ENCODE measurements at places on chromosomes 4 and X. TPM values are rescaled to one million over a fixed set of nuclear protein-coding genes. Genes with fewer than 3 reads are reported as not detected.

- DNase-seq, result no peak
Observed at GRCh38 chr4:87012265-87012953, 77.6 kb downstream of the AFF1 start.

- DNase-seq, result no peak
Observed at GRCh38 chrX:3129256-3129655, 88.0 kb downstream of the ARSF start.

DNA sequence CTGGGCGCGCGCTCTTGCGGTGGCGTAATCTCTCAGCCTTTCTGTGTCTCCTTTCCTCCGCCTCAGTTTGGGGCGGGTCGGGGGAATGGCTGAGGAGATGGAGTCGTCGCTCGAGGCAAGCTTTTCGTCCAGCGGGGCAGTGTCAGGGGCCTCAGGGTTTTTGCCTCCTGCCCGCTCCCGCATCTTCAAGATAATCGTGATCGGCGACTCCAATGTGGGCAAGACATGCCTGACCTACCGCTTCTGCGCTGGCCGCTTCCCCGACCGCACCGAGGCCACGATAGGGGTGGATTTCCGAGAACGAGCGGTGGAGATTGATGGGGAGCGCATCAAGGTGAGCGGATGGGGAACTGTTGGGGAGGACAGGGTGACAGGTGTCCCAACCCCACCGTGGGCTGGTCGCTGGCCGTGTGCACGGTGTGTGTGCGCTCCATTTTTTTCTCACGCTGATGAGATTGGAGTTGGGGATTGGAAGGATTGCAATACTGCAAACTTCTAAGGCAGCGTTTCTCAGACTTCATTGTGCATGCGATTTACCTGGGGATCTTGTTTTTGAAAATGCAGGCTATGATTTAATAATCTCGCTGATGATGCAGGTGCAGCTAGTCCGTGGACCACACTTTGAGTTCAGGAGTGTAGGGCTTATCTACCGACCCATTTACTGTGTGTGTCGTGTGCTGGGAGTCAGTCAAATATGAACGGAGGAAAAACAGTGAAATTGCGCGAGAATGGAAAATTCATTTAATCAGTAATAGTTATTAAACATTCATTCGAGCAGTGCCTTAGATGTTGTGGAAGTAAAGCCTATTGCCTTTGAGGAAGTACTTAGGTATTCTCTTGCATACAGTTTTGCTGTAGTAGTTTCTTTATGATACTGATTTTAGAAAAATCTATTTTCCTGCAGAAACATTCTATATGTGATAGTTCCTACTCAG is at the start of gene RAB33B:
TSS of gene RAB33B (plus strand) at position 11 of the 935 bp plus-strand sequence. CDS start at position 86, 75 bp downstream.
- DNase-seq, result no peak

NDST4 gene
- total RNA-seq, result not detected

CORIN gene
- 0.42 TPM for total RNA-seq

- DNase-seq, result no peak
Observed at GRCh38 chr4:19429684-19430083, 822.0 kb upstream of the SLIT2 start.

DNA sequence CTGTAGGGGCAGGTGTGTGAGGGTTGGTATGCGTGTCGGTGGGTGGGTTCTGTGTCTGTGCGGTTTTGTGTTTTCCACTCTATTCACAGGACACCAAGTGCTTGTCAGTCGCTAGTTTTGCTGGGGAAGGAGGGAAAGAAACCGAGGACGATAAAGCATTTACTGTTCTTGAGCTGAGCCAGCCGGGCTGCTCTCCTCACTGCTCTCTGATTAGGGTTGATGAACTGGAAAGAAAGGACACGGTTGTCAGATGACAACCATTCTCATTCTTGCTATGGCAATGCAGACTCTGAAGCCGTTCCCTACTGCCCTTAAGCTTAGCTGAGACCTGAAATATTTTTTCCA is 832 bp downstream of the EGFL6 start:
- no peak for DNase-seq

DIPK2B gene
- 10.9 TPM for total RNA-seq

Measured in lower leg skin (tissue), 4 donors.